ENCODE measurements at places on chromosomes 16 and 17.

GRCh38 chr17:6995500-6996255 is at the start of gene ALOX12:
Gene ALOX12 (plus strand): TSS chr17:6996049. CDS start chr17:6996118, 69 bp downstream.
- no peak for DNase-seq

DNA sequence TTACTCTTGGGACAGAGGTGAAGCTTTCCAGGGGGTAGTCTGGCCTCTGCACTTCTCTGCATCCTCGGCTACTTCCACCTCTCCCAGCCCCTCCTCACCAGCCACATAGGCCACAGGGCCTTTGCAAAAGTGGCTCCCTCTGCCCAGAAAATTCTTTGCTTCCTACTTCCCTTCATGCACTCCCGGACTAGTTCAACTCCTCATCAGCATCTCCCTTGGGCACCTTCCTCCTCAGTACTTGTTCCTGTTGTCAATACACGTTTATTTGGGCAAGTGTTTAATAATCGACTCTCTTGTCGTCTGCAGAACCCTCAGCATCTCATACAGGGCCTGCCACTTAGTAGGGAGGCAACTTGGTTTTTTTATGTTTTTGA is 23.1 kb upstream of the USP7 start:
- DNase-seq: no peak

GRCh38 chr17:43650471-43650870 is 11.3 kb downstream of the MEOX1 start:
- DNase-seq: no peak

DNA sequence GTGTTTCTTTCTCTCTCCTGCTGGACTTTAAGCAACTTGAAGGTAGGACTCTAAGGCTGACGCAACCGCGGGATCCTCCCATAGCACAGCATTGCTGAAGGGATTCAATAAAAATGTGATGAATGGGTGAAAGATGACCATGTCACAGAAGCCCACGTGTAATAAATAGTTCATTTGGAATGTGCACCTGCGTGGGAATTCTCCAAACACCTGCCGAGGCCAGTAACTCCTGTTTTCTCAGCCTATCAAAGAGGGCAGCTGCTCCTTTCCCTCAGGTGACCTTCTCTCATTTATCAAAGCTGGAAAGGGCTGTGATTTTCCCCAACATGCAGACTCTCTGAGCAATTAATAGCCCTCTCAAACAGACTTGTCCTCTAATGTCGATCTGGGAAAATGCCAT is 235.7 kb downstream of the STX8 start:
- no peak for DNase-seq

DNA sequence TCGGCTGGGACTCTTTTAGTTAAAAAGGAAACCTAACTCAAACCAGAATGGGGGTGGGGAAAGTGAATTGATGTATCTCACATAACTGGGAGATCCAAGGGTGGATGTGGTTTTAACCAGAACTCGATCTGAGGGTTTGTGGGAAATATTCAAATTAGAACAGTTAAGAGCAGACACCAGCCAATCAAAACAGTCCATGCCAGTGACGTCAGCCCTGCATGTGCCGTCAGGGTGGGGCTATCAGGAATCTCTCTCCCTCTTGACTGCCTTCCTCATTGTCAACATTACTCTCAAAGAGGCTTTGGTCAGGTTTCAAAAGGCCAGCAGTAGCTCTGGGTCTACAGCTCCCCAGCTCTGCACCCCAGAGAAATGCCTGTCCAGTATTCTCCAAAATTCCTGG is 94.2 kb upstream of the HSBP1 start:
- no peak for DNase-seq

DNA sequence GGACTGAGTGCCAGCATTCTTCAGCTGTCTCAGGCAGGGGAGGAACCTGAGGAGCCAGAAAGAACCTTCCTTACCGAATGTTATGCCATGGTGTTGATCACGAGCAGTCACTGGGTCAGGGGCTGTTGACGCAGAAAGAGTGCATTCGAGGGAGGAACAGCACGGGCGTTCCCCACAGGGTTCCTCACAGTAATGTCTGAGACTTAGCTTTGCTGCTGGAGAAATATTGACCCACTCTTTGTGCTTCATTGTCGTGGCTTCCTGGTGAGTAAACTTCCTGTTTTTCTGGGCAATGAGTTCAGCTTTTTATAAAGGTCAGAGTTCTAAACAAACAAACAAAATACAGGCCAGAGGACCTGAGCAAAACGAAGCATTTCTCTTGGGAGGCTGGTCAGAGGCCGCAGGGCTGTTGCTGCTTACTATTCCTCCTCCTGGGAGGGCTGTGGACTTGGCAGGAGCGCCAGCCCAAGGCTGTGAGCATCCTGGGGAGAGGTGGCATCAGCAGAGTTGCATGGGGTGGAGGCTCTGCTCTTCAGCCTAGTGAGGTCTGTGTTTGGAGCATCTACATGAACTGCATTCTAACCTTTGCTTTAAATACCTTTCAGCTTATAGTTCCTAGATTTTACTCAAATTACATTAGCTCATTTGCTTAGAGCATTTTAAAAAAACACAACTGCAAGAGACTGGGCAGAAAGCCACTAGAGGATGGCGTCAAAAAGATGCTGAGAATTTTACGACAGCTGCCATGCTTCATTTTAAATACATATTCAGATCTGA is 143.1 kb upstream of the CACNG5 start:
- no peak for DNase-seq

DNA sequence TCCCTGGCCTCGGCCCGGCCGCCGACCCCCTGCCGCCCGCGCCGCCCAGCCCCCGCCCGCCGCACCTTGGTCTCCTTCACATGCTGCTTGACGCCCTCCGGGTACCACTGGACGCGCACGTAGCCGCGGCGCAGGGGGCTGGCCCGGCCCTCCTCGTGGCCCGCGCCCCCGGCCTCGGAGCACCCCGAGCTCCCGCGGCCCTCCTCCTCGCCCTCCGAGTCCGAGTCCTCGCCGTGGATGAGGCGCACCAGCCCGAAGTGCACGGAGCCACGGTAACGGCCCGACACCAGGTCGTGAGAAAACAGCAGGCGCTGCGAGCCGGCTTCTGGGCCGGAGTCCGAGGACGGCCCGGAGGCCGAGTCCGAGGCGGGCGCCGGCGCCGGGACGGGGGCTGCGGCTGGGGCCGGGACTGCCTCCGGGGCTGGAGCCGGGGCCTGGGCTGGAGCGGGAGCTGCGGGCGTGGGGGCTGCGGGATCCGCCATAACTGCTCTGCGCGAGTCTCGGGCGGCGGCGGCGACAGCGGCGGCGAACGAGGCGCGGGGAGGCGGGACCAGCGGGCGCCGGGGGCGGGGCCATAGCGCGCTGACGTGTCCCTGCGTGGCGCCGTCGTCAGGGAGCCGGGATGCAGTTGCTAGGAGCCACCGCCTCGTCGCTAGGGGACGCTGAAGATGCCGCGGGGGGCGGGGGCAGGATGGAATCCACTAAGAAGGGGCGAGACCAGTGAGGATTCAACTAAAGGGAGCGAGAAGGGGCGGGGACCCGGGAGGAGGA is at the start of gene UBE2O:
TSS of gene UBE2O (minus strand) at position 493 of the 771 bp plus-strand sequence. CDS start at position 482, 11 bp downstream.
- DNase-seq: peak; percentile 84

GRCh38 chr16:69660166-69660565 is 66.2 kb downstream of the NQO1 start:
- no peak for DNase-seq

- no peak for DNase-seq
Observed at GRCh38 chr17:21008160-21008915, 34.5 kb downstream of the USP22 start.

- no peak for DNase-seq
Observed at GRCh38 chr17:82949361-82949760, 109.5 kb upstream of the ZNF750 start.

GRCh38 chr16:27870116-27870798 is 193.3 kb downstream of the GSG1L start:
- no peak for DNase-seq

DNA sequence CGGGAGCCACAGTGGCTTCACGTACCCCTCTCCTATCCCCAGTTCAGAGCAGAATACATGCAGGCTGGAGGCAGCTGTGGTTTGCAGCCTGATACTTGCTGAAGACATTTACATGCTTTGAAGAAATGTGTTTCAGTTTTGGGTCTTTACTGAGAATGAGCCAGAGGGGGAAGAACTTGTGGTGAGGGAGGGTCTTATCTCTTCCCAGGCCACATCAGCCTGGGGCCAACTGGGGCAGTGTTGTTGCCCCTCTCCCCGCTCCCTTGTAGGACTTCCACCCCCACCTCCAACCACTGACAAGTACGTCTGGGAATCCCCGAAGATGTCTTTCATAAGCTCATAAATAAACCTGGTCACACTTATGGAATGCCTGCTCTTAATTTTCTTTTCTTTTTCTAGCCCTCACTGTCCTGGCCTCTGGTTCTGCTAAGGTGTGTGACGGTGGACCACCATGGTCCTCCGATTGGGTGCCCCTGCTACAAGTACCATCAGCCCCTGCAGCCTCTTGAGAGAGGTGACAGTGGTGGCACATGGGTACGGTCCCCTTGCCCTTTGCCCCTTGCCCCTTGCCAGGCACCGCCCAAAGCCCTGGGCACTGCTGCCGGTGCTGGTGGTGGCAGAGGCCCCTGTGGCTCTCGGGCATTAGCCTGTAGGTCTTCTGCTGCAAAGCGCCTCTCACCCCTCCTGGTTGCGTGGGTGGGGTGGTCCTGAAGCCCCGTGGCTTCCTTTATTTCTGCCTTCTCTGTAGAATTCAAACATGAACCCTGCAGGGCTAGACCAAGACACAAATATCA is 144.8 kb upstream of the RPH3AL start:
- DNase-seq: no peak

DNA sequence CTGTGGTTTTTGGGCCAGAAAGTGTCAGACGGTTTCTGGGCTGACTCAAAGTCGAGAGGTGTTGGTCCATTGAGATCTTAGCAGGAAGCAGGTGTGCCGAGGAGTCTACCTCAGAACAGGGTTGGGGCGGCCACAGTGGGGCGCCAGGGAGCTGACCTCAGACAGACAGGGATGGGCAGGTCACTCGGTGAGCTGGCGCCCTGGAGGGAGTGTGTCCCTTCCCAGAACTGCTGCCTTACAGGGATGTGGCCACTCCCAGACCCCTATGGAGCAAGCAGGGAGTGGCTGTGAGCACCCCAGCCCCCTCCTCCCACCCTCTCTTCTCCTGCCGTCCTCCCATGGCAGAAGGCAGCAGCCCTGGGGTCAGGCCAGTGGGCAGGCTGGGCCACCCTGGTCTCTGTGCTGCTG is 14.0 kb upstream of the DPEP1 start:
- DNase-seq: peak; percentile 67

DNA sequence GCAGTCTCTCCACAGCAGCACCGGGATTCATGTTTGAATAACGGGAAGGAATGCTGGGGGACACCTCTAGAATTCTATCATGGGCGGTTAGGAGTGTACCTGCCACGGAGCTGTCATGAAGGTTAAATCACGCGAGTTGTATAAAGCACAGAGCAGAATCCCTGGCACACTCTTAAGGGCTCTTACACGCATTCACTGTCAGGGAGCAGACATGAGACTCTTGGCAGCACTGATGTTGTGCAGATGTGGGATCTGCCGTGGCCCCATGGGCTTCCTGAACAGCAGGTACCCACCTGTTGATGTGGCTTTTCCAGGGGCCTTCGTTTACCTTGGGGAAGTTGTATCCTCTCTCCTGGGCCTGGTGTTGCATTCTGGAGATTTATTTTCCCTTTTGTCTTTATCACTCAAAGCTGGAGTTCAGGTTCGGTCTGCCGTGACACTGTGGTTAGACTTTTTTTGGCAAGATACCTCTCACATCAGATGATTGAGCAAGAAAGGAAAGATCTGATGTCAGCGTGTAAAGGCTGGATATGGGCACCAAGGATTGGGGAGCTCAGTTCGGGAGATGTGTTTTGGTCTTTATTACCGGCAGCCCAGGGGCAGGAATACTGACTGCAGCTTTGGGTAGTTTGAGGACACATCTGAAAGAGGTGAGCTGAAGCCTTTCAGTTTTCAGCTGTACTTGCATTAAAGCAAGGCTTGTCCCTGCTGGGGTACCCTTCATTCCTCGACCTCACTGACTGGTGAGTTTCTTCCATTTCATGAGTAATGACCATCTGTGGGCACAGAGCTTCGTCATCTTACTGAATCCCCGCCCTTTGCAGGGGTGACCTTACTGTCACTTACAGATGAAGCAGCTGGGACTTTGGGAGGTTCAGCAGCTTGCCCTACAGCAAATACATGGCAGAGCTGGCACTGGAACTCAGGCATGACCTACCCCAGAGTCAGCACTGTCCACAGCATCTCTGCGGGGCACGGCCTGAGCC is 19.3 kb downstream of the KNOP1 start:
- DNase-seq: no peak

- DNase-seq: no peak
Observed at GRCh38 chr16:51559901-51560300, 408.8 kb upstream of the SALL1 start.

- no peak for DNase-seq
Observed at GRCh38 chr16:53369921-53370320, 64.3 kb upstream of the RBL2 start.

DNA sequence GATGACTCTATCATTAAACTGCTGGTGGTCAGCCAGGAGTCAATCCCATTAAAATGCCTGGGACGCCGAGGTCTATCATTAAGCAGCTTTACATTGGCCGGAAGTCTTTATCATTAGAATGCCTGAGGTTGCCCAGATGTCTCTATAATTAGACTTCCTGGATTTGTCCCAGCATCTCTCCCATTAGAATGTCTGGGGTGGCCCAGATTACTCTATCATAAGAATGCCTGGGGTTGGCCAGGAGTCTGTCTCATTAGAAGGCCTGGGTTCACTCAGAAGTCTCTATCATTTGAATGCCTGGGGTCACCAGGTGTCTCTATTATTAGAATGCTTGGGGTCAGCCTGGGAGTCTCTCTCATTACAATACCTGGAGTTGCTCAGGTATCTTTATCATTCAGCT is 2227.2 kb downstream of the TP53TG3F start:
- no peak for DNase-seq

DNA sequence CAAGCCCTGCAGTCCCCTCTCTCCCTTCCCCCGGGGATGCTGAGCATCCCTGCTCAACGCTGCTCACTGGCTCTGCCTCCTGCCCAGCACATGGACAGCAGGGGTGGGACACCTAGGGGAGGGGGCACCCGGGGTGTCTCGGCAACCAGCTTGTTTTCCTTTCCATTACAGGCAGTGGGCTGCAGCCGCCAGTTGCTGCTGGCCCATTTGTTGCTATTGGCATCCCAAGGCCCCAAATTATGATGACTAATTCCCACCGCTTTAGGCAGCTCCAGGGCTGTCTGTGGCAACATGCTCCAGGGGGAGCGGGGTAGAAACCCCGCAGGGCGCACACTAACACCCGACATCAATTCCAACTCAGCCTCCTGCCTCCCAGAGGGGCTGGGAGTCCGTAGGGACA is 4.9 kb downstream of the SDK2 start:
- no peak for DNase-seq

- DNase-seq: no peak
Observed at GRCh38 chr17:73955616-73956015, 247.9 kb upstream of the RPL38 start.
